ENCODE measurements at places on chromosomes 5 and 9.

GRCh38 chr5:142941245-142941644, 171.1 kb downstream of the ARHGAP26 start:
- DNase-seq, result no peak

DNA sequence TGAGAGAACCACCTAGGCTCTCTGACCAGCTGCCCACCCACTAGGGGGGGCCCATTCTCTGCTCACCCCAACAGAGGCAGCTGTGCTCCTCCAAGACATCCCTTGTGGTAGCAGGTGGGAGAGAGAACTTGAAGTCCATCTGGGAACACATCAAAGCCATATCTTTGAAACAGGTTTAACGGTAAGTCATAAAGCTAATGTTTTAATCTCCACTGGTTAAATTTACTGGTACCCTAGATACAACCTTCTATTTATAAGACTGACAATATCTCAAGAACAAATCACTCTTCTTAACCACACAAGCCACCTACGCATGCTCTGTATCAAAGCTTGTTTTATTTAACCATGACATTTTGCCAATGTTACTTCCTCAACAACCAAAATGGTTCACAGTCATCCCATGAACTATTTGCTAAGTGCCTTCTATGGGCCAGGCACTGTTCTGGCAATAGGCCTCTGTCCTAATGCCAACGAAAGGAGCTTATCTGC, 20.4 kb downstream of the AUH start:
- no peak for DNase-seq

DNA sequence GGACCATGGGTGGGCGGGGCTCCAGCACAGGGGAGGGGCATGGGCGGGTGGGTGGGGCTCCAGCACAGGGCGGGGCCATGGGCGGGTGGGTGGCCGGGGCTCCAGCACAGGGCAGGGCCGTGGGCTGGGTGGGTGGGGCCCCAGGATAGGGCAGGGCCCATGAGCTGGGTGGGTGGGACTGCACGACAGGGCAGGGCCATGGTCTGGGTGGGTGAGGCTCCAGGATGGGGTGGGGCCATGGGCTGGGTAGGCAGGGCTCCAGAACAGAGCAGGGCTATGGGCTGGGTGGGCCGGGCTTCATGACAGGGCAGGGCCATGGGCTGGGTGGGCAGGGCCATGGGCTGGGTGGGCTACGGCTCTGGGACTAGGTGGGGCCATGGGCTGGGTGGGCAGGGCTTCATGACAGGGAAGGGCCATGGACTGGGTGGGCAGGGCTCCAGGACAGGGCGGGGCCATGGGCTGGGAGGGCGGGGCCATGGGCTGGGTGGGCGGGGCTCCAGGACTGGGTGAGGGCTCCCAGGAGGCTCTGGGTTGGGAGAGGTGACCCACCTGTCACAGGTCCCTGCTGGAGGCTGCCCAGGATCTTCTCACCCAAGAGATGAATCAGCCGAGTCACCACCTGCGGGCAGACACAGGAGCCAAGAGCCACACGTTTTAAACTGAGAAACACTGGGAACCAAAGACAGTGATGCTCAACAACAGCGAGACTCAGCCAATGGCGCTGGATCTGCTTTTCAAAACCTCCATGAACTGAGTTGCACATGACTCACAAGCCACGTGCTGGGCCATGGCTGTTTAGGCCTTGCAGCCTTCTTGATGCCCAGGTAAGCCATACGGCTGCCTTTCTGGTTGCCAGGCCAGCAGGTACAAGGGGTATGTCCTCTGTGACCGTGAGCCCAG, 33.6 kb upstream of the NSMF start:
- no peak for DNase-seq

DNA sequence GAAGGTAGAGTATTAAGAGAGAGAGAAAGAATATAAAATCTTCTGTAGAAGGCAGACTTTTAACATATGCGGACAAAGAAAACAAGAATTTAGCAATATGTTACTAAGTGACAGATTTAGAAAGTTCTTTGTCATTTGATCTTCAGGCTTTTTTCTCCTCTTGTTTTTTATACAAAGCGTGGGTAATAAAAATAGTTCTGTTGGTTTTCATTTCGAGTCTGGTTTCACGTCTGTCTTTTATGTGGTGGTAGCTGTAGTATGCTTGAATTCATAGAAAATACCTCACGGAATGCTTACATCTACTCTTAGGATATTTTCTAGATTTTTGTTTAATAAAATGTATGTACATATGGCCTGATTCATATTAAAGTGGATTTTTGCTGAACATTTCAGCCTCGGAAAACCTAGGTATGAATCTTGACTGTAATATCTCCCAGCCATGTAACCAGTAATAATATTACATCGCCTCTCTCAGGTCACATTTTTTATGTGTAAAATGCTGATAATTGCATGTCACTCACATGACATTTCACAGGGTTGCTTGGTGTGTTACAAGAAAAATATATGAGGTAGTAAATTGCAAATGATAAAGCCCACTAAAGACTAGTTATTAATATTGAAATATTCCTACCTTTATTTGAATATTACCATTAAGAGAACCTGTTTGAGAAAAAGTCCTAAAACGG, 72.5 kb upstream of the TAF11L2 start:
- DNase-seq, result no peak

GRCh38 chr5:135398160-135398854, 724 bp downstream of the MACROH2A1 start:
- DNase-seq, result no peak
